ENCODE measurements at places on chromosomes 1 and 21.

- no peak for DNase-seq
Measured at GRCh38 chr1:216346526-216346925, 76.7 kb downstream of the USH2A start.

DNA sequence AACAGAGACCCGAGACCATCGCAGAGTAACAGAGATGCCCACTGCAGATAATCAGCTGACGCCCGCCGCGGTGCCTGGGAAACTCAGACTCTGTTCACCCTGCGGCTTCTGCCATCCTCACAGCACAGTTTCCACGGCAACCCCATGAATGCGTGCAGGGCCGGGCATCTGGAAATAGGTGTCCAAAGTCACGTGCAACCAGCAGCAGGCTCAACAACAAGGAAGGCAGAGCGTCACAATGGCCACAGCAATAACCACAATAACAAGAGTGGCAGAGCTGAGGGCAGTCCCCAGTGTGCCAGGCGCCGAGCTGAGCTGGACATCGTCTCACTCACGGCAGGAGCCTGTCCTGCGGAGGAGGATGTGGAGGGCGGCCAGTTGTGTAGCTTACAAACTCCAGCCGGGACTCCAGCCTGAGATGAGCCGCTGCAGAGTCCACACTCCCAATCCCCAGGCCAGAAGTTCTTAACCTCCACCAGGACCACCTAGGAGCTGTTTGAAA lies 102.0 kb downstream of the CRYAA start:
- no peak for DNase-seq

DNA sequence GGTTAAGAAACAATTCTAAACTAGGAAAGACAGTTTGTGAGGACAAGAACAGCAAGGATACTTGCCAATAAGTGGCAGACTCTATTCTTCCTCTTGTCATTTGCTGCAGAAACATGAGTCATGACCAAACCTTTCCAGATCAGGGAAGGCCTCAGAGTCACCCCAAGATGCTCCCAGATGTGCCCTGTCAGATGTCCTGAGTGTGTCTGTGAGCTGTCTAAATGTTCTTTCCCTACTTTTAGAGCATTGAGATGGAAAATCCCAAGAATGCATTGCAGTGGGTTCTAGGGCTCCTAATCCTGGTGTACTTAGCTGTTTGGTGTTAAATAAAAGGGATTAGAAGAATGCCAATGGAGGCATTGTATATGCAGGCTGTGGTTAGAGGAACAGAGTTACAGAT lies 57.5 kb upstream of the KIAA0040 start:
- no peak for DNase-seq

DNA sequence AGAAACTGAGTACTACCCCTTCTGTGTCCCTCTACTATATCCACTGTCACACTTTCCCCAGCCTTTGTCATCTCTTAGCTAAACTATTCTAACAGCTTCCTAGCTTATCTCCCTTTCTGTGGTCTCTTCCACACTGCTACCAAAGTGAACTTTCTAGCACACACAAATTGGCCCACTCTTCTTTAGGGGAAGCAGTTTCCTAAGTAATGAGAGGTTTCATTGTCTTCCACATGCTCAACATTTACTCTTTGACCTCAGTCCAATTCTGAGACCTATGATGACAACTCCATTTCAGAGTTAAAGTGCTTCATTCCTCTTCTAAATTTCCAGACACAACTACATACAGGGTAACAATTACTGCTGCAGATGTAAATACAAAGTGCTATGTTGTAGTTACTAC lies 32.9 kb downstream of the SCYL3 start:
- DNase-seq: no peak

- DNase-seq: no peak
Measured at GRCh38 chr1:197181982-197182381, 35.5 kb upstream of the ASPM start.

DNA sequence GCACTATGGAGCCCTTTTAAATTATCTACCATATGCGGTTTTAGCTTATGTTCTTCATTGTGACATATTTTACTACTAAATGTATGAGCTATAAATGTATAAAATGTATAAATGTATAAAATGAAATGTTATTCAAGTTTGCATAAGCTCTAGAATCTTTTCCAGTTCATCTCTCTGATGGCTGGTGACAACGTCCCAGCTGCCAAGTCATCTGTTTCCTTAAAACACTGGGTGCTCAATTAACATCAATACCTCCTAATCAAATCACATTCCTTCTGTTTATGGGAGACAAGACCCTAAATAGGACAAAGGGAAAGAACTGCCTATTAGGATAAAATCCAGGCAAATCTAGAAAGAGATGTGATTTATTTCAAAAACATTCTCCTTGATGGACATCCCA lies 22.9 kb downstream of the DSTYK start:
- no peak for DNase-seq

DNA sequence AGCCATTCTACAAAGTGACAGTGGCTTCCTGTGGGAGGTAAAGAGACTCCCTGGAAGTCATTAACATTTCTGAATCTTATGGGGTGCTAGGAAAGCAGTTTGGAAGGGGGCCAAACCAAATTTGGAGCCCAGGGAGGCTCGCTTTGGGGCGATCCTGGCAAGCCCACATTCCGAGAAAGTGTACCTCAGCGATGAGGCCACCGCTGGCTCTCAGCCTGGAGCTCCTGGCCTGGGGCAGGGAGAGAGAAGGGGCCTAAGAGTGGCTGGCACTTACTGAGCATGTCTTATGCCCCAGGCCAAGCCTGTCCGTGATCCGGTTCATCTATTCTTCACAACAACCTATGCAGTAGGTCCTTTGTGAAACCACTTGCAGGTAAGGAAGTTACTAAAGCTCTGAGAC lies 98.8 kb downstream of the CCDC185 start:
- no peak for DNase-seq

DNA sequence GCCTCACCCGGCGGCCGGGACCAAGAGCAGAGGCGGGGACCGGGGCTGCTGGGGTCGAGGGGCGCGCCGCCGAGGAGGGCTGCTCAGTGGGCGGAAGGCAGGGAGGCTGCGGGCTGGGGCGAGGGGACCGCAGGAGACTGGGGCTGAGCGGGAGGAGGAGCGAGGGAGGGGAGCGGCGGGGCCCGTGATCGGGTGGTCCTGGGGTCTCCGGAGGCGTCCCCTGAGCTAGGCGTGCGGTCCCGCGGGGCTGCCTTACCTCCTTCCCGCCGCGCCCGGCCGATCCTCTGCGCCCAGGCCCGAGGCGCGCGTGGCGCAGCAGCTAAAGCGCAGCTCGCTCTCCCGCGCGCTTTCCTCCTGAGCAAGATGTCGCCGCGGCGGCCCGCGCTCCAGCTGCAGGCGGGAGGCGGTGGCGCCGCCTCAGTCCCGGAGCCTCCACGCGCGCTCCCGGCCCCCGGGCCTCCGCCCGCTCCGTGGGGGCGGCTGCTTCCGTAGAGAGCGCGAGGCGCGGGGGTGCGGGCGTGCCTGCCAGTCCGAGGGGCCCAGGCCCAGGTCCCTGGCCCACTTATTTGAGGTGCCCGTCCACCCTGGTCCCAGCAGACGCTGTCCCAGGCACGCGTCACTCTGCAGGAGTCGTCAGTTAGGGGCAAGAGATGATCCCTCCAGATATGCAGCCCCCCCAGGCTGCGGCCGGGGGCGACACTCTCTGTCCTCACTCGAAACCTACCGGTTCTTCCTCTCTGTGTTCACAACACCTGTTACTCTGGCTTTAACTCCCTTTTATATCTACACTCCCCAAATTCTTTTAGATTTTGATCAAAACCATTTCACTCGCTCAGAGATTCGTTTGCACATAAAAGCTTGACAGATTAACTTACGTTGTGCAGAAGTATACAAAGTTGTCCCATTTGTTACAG lies at the start of gene CCSAP:
Gene CCSAP, minus strand, starts transcription at position 392 of the 914 bp plus-strand sequence. CDS start 582 bp downstream, outside the sequence.
- no peak for DNase-seq

DNA sequence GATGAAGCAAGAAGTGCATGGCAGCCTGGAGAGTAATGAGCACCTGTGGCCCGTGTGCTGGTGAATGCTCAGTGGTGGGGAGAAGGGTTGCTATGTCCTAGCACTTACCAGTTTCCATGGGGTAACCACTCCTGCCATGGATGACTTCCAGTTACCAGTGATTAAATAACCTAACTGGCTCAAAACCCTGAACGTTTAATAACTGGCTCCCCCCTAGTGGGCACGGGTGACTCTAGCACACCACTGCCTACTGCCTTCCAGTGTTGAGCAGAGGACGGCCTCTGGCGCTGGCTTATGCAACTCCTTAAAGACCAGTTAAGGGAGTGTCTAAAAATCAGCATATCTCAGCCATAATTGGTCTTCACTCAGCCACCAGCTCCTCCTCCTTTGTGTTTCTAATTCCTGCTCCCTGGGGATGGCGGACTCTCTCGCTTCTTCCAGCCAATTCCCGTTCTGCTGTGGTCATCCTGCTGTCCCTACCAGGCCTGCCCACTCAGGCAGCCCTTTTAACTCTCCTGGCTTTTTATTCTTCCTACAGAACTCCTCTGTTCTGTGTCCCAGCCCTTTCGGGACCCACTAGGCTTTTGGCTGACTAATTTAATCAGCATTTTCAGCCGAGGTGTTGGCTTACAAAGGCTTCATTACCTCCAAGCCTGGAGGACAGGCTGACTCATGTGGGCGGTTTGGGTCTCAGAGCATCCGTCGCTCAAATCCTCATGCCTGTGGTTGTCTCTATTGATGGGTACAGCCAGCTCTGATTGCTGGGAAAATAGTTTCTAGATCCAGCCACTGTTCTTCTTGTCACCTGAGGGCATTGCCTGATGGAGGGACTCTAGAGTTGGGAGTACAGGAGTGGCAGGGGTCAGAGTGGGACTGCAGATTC lies 332.4 kb downstream of the CAMTA1 start:
- DNase-seq: no peak

DNA sequence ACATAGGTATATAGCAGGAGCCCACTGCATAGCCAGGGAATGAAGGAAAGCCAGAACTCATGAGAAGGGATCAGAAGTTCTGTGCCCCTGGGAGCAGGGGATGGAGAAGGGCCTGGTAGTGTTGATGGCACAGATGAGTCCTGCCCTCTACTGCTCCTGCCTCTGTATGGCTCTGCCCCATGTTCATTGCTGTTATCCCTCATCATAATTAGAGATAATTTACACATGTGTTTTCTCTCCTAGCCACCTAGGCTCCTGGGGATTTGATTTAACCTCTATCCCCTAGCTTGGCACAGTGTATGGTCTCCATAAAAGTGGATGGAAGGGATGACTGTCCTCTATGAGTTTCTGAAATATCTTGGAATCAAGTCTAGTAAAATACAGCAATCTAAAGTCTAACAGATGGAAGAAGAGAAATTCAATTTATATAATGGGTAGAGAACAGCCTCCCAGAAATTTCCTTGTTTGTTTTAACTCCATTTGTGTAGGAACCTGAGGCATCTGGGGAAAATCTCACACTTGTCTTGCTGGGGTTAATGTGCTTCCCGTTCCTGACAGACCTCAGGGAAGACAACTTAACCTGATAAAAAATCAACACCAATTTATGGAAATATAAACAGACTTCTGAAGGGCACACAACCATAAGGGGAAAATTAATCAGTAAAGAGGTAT lies 393.8 kb downstream of the HHAT start:
- DNase-seq: no peak

- no peak for DNase-seq
Measured at GRCh38 chr1:110084227-110085078, 14.0 kb upstream of the ALX3 start.
